Stimulated activated CD8-positive, alpha-beta memory T cell treated with anti-CD3 and anti-CD28 coated beads, Interleukin-2, amount 100 ng/mL, for 48 hours (primary cell): ENCODE measurements at places on chromosomes 1 and 21.

DNA sequence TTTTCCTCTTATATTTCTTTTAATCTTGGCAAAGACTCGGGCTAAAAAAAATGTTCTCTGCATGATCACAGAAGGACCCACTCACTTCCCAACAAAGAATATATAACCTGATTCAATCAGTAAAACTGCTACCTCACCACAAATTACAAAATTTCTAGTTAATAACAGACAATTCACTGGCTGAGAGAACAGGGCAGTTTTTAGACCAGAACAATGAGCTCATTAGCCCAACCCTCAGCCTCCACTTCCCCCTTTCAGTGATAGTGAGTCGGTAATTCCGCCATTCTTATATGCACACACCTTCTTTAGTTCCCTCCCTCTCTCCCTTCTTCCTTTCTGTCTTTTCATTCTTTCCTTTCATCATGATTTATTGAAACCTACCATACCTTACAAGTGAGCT is 8.9 kb downstream of the SIPA1L2 start:
- DNase-seq, result no peak

DNA sequence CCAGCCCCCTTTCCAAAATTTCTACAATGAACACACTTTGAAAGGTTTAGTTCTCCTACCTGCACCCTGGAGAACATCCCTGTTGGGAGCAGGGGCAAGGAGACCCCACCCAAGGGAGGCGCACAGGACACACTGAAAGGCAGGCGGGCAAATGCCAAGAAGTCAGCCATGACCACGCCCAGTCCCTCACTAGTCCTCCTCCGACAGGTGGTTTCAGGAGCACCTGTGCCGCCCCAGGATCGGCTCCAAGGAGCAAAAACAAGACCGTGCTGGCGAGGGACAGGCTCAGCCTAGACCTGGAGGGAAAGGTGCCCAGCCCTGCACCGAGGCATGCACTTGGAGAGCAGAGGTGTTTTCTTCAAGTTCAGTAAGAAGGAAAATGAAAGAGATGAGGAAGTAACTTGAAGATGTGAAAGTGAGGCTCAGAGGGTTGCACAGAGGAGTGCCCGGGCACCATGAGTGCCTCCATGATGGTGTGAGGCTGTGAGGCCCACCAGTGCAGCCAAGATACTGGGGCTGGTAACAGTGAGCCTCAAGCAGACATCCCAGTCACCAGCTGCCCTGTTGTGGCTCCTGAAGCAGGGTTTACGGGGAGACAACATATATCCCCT is 19.6 kb upstream of the NADK start:
- DNase-seq, result no peak

DNA sequence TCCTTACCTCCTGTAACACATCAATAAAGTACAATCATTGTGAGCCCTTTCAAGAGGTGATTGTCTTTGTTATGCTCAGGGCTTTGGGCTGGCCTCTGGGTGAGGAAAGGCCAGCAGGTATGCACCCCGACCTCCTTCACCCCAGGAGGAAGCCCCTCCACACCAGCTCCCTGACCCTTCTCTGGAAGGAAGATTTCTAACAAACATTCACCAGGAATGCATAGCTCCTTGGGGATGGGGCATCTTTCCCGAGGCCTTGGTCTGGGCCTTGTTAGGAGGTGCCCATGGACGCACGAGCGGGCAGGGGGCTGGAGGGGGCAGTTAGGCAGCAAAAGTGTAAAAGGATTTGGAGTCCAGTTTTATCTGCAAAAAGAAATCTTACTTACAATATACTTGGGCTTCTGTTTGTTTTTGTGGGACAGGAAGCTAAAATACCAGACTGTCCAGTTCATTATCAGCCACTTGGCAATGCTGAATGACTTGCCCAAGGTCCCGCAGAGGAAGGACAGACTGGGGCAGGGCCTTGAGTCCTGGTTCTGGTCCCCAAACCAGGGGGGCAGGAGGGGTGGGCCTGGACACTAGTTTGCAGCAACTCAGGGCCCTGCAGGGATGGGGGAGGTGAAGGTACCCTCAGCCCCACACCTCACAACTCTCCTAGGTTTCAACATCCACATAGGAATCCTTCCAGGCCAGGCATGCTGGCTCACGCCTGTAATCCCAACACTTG is 10.1 kb downstream of the ZC3H12A start:
- DNase-seq, result no peak

DNA sequence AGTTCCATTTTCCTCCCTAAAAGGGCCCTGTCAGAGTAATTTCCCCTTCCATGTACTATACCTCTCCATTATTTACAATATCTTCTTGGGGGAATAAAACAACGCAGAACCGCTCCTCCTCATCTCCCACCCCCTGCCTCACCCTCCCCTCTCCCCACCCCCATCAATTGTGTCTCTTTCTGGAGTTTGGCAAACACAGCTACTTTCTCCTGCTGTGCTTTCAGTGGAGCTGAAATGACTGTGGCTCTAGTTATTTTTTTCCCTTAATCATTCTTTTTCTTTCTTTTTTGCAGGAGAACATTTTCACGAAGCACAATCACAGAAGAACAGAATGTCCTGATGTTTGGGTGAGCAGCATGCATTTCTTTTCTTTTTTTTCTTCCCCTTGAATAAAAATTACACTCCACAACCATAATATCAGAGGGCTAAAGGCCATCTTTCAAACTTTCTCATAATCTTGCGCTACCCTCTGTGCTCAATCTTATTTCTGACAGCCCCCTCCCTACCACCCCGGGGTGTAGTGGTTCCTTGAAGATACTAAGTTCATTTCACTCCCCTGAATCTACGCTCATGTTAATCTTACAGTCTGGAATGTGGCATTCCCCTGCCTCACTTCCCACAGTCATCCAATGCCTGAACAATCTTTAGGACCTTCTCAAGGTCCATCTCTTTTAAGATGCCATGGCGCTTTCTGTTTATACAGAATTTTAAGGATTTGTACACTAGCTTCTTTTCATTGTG is 8.8 kb upstream of the PLXNA2 start:
- no peak for DNase-seq

GRCh38 chr1:59692591-59692990 is 122.2 kb upstream of the HOOK1 start:
- no peak for DNase-seq

DNA sequence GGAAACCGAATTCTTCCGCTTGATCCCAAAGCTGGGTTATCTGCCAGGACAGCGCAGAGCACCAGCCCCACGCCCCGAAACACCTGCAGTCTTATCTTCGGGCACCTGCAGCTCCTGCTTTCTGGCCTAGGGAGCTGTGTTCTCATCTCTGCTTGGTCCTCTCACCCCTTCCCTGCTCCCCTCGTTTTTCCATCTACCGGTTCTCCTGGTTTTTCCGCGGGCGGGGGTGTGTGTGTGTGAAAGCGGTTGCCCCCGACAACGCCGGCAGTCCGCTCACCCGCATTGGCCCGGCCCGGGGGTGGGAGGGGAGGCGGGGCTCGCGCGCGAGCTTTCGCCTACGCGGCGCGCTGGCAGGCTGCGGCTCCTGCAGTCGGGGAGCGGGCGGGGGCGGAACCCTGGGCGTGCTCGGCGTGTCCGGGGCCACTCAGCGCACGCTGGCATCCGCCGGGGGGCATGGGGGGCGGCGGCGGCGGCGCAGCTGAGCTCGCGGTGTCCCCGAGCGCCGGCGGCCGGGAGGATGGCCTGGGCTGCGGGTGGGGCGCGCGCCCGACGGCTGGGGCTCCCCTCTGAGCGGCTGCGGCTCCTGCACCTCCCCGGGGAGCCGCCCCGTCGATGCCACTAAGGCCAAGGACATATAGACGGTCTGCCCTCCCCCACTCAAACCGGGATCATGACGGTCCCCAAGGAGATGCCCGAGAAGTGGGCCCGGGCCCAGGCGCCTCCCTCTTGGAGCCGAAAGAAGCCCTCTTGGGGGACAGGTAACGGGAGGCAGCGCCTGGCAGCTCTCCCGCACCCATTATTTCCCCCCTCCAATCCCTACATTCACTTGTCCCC is 3.2 kb downstream of the ATP8B2 start:
- DNase-seq, result peak; percentile 85
